ENCODE measurements at places on chromosomes 2 and 18.

DNA sequence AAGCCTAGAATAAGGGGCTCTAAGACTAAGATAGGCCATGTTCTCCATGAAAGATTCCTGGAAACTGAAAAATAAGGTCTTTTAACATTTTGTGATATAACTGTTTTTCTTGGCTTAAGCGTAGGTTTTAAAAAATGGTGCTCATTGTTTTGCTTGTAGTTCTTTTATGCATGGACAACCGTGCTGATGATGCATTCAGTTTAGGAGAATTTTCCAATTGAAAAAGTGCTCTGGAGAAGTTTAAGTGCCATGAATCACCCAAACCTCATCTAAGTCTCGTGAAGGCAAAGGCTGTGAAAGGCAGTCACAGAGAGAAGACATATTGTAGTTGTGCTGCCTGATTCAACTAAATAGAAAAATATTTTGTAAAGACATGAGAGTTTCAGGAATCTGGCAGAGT lies 111.8 kb upstream of the GAREM1 start:
- no peak for DNase-seq

GRCh38 chr18:27921392-27921791 lies 255.5 kb downstream of the CDH2 start:
- no peak for DNase-seq

- DNase-seq: no peak
Observed at GRCh38 chr18:31393286-31393685, 16.7 kb downstream of the DSG4 start.

DNA sequence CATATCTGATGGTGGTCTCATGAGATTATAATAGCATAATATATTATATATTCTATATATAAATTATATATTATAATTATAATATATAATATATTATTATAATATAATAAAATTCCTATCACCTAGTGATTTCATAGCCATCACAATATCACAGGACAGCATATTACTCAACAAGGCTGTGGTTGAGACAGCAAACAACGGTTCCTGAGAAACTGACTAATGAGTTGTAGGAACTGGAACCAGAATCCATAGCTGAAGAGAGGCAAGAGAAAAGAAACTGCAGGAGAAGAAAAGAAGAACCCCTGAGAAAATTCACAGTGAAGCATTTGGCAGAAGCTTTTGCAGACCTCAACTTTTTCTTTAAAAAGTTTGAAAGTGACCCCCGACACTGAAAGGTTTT lies 84.0 kb downstream of the BCL2L11 start:
- DNase-seq: no peak

DNA sequence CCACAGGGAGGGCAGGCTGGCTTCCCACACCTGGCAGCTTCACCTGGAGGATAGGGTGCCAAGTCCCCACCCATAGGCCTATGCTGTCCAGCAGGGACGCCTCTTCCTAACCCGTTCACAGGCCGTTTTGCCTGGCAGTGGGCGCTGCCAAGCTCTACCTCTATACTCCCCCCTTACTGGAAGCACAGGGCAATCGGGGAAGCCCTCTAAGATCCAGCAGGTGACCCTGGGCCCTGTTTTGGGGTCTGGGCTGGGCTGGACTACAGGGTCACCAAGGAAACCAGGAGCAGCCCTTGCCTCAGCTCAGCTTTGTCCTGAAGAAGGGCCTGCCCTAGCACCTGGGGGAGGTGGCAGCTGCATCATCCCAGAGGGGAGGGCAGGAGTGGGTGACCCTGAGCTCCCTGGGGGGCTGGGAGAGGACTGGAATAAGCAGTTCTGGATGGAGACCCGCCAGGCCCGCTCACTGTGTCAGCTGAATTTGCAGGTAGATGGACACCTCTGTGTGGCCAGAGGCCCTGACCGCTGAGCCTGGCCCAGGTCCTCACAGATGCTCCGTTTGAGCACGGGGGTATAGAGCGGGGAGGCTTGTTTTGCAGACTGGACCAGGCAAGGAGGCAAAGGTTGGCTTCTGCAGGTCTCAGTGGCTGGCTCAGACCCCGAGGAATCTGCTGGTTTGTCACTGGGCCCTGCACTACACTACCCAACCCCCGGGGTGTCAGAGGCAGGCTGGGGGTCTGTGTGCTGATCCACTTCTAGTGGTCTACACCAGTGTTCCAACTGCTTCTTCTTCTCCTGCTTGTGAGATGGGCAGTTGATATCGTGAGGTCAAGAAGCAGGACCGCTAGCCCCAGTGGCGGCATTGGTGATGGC lies 163.1 kb downstream of the ASB1 start:
- no peak for DNase-seq

GRCh38 chr2:26274058-26274613 lies 29.4 kb downstream of the HADHB start:
- no peak for DNase-seq

DNA sequence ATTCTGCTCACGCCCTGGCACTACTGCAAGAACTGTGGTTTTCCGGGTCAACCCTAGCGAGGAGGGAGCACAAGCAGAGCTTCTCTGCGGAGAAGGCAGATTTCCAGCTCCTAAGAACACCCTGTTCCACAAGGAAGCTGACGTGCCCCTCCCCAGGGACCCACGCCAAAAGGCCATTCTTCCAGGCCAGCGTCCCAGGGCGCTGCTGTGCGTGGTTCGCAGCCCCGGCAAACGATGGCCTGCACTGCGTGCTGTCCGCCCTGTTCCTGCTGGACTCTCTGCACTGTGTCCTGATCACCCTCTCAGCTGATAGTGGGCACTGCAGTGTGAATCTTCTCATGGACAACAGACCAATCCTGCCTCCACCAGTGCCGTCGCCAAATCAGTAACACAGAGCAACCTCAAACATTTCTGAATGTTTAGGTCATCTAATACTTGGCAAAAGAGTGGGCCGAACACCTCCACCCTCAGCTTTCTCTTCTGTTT lies 49.1 kb downstream of the ADI1 start:
- DNase-seq: no peak

DNA sequence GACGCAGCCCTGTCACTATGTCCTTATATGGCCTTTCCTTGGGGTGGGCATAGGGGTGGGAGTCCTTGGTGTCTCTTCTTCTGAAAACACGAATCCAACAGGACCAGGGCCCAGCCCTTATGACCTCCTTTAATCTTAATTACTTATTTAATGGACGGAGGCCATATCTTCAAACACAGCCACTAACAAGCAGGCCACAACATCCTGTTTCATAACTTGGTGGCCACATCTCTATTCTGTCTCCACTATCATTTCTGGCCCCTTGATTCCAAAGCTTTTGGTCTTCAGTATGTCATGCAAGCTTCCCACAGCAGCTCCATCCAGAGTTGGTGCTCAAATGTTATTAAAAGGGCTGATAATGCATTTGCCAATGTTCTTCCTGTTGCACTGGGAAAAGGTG lies 287.3 kb upstream of the SMIM21 start:
- no peak for DNase-seq

DNA sequence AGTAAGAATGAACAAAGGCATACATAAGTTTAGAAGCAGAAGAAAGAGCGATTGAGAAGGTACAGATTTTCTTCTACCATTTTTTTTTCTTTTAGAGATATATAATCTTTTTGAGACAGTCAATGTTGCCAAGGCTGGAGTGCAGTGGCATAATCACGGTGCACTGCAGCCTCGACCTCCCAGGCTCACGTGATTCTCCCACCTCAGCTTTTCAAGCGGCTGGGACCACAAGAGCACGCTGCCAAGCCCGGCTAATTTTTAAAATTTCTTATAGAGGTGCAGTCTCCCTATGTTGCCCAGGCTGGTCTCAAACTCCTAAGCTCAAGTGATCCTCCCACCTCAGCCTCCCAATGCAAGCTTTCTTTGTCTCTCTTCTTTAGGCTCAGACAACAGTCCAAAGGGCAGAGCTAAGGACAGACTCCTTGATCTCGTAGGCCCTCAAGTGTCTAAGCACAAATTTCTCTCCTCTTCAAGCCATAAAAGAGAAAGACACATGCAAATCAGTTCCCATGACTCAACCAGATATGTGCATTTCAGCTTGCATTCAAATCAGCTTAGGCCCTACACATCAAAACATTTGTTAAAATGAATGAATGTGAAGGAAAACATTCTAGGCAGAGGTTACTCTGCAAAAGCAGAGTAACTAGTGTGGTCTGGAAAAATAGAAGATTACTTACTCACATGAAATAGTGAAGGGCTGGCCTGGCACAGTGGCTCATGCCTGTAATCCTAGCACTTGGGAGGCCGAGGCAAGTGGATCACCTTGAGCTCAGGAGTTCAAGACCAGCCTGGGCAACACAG lies 18.0 kb downstream of the ITSN2 start:
- DNase-seq: no peak

DNA sequence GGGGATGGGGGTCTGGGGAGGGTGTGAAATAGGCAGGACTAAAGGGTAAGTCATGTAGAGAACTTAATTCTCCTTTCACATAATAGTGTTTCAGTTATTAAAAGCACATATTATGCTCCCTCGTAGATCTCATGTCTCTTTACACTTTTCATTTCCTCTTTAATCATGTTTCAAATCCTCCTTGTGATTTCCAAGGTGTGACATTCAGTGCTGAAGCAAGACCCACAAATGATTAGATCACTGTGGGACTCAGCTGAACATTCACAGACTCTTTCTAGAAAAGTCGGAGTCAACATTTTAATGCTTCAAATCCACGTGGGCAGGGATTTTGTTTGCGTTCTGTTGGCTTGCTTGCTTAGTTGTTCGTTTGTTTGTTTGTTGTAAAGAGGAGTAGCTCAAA lies 34.7 kb upstream of the CALCRL start:
- no peak for DNase-seq

- no peak for DNase-seq
Observed at GRCh38 chr2:219723311-219723710, 95.9 kb downstream of the SLC4A3 start.

- DNase-seq: no peak
Observed at GRCh38 chr18:32695534-32695933, 77.3 kb downstream of the KLHL14 start.

DNA sequence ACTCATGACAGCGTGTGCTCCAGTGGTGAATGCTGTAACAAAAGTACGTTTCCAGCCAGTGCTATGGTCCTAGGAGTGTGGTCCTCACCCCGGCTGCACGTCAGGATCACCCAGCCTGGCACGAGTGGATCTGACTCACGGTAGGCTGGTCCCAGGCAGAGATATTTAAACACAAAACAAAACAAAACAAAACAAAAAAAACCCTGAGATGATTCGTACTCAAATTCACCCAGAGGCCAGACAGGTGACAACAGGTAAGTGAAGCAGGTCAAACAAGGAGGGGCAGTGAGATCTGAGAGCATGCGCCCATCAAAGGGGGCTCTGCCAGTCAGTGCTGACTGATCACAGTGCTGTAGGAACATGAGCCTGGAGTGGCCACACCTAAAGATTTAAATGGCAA lies 43.2 kb downstream of the C2orf76 start:
- DNase-seq: no peak

Data from NCI-H2107 (cell line).